ENCODE measurements at places on chromosomes 5 and 9.
A peak's percentile ranks its signal among the peaks of the same experiment; 100 is the strongest.

DNA sequence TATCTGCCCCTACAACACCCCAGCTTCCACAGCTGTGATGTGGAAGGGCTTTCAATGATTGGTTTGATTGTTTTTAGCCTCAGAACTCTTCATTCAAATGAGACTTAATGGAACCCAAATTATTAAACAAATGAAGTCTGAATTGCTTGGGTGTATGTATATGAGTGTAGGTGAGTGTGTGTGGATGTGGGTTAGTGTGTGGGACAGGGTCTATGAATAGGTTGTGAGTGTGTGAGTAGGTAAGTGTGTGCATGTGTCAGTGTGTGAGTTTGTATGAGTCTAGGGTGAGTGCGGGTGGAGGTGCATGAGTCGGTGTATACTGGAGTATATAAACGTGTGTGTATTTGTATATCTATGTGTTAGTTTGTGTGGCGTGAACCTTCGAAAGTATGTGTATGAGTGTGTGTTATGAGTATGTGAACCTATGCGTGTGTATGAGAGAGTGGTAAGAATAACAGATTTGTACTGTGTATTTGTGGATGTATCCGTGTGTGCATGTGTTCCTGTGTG, 26.9 kb downstream of the COL15A1 start:
- no peak for DNase-seq

DNA sequence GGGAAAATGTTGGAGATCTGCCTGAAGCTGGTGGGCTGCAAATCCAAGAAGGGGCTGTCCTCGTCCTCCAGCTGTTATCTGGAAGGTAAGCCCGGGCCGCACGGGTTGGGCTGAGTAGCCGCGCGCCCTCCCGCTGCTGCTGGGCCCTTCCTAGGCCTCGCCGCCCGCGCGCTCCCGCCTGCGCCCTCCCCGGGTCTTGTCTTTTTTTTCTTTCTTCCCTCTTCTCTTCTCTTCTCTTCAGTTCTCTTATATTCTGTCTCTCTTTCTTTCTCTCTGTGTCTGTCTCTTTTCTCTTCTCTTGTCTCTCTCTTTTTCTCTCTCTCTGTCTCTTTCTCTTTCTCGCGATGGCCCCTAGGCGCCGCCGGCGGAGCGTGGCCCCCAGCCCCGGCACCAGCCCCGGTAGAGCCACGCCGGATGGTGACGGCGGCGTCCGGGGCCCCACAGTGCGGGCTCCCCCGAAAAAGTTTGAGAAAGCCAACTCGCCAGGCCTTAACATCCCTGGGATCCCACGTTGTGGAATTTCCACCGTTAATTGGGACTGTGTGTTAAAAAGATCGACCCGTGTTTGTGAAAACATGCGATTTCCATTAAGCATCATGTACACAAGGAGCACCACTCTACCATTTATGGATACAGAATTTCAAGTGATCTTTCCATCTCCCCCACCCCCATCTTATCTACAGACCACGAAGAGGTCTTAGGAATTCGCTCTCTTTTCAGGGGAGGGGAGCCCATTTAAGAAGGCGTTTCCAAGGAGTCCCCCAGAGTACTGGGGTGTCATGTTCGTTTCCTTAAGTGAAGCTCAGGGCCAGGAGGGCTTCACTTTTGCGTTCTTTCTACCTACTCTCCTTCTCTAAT, 616 bp downstream of the ABL1 start:
- peak; percentile 62 for DNase-seq

- DNase-seq = no peak
These were observed 2.7 kb downstream of the UBAC1 start for GRCh38 chr9:135958485-135958884.

GRCh38 chr5:124576848-124577409, 169.5 kb downstream of the ZNF608 start:
- DNase-seq = no peak

GRCh38 chr9:91428927-91429351, 5.3 kb upstream of the NFIL3 start:
- peak; percentile 47 for DNase-seq

DNA sequence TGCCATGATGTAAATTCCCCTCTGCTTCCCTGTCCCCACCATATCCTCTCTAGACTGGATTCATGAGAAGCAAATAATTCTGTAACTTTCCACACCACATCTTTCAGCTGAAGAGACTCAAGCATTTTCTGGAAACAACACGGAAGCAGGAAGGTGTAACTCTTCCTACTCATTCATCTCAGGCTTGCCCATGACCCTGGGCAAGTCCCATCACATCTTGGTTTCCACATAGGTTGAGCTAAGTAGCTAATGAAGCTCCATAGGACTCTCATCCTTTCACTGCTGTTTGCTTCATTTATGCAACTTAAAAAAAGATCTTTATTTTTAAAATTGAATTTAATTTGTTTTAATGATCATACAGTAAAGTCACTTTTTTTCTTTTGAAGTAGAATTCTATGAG, 32.7 kb upstream of the STARD4 start:
- no peak for DNase-seq

GRCh38 chr5:58258984-58259684, 200.8 kb downstream of the PLK2 start:
- no peak for DNase-seq
